Peyer's patch (tissue), 4 donors: ENCODE measurements at places on chromosomes 13 and 19.

- no peak for DNase-seq
Observed at GRCh38 chr13:111119966-111120365, 4.9 kb downstream of the ARHGEF7 start.

DNA sequence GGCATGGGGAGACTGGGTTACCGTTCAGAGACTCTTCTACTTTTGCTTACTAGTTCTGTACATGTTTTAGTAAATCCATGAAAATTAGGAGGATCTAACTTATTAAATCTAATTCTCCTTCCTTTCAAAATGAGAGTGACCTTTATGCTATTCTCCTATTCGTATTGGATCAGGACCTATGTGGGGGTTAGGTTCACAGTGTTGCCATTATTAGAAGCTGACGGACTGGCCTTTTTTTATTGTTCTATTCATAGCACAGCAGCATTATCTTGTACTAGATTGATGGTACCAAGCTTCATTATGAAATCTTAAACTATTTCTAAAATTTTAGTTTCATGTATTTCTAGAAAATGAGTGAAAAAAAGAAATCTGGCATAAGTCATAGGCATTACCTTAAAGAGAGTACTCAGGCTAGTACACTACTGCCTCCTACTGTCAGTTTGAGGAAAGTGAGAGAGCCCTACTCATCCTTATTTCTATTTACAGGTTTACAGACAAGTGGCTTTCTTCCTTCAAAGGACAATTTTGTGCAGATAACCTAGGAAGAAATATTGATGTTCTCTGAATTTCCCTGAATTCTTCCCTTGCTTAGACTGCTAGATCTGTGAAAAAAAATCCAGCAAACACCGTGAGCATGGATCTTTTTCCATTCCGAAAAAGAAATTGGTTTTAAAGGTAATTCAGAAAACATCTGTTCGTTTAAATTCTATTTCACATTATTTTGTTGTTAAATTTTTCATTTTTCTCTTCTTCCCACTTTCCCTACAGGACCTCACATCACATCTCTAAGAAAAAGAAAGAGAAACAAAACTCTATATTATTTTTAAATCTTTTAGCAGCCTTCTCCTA lies 485.5 kb downstream of the DIAPH3 start:
- no peak for DNase-seq

- no peak for DNase-seq
Observed at GRCh38 chr19:14102102-14102696, 11.6 kb upstream of the SAMD1 start.

- DNase-seq = peak; percentile 89
Observed at GRCh38 chr19:18401580-18402112, 4.2 kb upstream of the LRRC25 start.

- no peak for DNase-seq
Observed at GRCh38 chr19:2994588-2995131, 17.3 kb downstream of the TLE6 start.

DNA sequence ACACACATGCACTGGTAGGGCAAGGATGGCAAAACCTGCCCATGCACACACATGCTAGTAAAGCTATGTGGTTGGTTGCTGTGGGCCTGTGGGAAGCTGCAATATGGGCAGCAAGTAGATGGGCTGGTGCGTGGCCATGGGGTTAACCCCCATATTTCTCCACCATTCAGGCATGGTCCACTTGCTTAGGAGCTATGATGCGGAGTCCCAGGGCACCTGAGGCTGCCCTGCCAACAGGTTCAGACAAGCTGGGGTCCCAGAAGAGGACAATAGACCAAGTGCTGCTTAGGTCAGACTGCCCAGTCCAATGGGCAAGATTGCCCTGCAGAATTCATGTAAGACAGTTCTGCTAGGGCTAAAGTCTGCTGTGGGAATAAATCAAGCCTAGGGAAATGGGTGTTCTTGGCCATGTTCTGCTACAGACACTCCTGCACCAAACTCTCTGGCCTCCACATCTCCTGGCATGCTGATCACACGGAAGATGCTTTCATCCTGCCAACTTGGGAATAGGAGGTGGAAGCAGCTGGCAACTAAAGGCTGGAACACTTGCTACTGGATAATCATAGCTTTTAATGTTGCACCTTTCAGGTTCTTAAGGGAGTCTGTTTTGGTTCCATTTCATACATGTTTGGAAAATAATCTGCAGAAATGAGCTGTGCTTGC lies 646.3 kb upstream of the SLITRK1 start:
- no peak for DNase-seq

GRCh38 chr13:48728226-48728625 lies 74.5 kb downstream of the CYSLTR2 start:
- no peak for DNase-seq

GRCh38 chr13:93225610-93226009 lies 997 bp upstream of the GPC6 start:
- DNase-seq = no peak

- DNase-seq = no peak
Observed at GRCh38 chr19:44878120-44878865, 12.8 kb upstream of the TOMM40 start.

- no peak for DNase-seq
Observed at GRCh38 chr13:94710881-94711560, 1.3 kb downstream of the SOX21 start.

DNA sequence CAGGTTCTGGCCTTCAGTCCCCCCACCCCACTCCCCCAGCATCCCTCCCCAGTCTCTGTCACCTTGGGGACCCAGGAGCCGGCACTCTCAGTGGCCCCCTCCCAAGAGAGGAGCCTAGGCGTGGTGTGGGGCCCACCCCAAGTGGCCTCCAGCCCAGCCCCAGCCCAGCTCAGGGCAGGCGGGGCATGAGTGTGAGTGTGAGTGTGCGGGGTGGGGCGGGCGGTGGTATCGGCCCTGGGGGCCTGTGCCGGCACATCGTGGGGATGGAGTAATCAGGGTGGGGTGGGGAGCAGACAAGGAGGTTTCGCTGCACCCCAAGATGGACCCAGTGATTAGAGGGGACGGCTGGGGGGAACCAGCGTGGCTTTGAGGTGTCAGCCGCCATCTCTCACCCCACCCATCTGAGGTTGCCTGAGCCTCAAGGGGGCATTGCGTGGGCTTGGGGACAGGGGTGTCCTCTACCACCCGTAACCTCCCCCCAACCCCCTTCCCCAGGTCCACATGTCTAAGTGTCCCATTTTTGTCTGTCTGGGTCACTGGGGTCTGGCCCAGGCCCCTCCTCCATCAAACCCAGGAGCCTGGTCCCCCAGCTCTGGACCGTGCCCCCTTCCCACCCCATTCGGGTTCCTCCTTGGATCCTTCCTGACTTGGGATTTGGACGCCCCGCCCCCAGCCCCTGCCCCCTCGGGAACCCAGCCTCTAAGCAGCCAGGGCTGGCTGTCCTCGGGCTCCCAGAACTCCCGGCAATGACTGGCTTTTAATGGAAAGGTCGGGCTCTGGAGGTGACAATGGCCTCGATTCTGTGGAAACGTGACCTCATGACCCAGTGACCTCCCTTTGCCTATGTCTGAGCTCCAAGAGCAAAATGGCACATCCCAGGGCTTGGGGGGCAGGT lies 6.9 kb upstream of the SULT2B1 start:
- DNase-seq = no peak

- no peak for DNase-seq
Observed at GRCh38 chr19:8021374-8021773, 15.9 kb upstream of the ELAVL1 start.

DNA sequence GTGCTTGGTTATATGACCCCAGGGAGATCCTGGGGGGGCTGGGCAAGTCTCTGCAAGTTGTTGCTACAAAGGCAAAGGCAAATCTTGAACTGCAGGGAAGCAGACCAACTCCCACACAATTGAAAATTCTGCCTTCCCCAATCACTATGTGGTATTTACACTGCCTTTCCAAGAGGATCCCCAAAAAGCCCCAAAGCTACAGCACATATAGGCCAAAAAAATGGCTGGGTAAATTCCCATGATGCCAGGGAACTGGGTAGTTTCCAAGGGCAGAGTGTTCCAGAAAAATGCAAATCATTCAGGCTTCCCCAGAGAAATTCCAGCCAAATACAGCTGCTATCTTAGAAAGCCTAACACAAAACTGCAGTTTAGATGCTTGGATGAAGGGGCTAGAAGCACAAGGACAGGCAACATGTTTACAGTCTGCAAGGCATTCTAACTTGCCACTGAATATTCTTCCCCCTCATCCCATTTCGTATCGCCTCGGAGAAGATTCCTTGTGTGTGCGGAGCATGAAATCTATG lies 6.2 kb downstream of the FOXO1 start:
- no peak for DNase-seq

- no peak for DNase-seq
Observed at GRCh38 chr13:74794147-74794546, 659.9 kb upstream of the KLF12 start.

GRCh38 chr19:6963244-6963852 lies 57.9 kb downstream of the MBD3L2B start:
- DNase-seq = no peak

DNA sequence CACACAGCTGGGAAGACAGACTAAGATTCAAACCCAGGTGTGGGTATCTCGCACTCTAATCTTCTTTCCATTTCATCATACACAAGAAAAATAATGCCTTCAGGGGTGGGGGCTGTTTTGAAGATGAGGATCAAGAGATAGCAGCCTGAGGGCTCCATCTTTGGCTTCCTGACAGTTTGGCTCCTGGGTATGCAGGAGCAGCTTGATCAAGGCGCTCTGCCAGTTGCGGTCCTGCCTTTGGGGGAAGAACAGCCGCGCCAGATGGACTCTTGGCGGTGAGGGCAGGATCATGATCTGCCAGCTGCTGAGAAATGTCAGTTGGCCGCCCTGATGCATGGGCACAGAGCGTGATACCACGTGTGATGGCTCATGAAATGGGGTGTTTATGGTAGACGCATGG lies 119.1 kb downstream of the IER2 start:
- no peak for DNase-seq

GRCh38 chr13:24911133-24911908 lies 147.4 kb downstream of the RNF17 start:
- no peak for DNase-seq

GRCh38 chr19:3178377-3178972 lies at the start of gene S1PR4:
TSS of gene S1PR4 (plus strand) at chr19:3178769. CDS start at chr19:3178793, 24 bp downstream.
- DNase-seq = peak; percentile 50

- DNase-seq = peak; percentile 87
Observed at GRCh38 chr19:12676384-12676792, 5.3 kb downstream of the DHPS start.

GRCh38 chr13:85068231-85068630 lies 731.0 kb downstream of the SLITRK6 start:
- DNase-seq = no peak

DNA sequence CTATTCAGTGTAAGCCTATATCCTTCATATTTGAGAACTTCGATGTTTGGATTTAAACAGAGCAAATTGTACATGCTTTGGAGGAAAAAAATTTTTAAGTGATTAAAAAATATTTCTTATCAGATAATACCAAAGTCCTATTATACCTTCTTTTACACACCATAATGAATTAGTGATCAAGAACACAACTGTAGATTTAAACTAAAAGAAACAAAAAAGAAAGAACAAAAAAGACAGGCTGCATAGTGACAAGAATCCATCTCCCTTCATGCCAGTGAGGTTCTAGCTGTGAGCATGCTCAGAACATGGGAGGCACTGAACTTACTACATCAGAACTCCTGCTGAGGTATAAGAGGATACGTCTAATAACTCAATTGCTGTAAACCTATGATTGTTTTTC lies at the start of gene RXFP2:
Gene RXFP2 (plus strand): TSS at position 301 of the 400 bp plus-strand sequence. CDS start 87 bp downstream, at position 388.
- no peak for DNase-seq

GRCh38 chr19:44112802-44113137 lies 429 bp upstream of the ZNF225 start:
- no peak for DNase-seq

DNA sequence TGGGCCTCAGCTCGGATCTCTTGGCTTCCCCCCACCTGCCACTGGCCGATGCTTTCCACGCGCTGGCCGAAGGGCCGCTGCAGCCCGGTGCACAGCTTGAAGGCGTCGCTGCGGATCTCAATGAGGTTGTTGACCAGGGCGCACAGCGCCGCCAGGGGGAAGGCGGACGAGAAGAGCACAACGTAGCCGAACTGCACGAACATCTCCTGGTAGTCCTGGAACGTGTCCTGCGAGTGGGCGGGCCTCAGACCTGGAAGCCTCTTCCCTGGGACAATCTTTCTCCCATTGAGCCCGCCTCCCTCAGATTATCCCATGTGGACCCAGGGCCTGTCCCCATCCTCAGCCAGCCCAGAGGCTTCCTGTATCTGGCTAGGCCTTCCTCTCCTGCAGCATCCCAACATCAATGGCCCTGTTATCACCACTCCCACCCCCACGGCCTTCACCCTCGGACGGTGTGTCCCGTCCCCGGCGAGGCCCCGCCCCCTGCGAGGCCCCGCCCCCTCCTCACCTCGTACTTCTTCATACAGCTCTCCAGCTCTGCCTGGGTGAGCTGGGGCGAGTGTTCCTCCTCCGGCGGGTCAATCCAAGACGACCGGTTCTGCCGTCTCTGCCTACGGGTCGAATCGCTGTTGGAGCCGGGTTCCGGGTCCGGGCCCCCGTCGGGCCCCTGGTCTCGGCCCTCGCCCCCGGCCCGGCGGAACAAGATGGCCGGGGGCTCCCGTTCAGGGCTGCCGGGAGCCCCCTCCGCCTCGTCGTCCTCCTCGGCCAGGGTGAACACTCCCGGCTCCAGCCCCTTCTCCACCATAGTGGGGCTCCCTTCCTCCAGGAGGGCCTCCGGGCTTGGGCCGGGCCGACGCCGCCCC lies 6.8 kb downstream of the ANO8 start:
- DNase-seq = peak; percentile 77

DNA sequence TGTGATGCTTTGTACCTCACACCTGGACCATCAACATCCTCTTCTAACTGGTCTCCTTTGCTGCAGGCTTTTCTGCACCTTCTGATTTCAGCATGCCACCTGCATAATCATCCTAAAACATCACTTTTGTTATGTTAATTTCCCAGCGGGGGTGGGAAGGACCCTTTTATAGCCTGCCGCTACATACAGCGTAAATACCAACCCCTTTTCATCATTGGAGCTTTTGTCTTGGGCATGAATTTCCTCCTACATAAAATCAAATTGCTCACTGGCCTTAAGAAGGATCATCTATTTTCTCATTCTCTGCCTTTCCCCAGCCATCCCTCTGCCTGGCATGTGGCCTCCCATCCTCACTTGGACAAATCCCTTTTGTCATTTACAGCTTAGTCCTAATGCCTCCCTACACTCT lies 124.7 kb downstream of the RBM26 start:
- no peak for DNase-seq

- DNase-seq = no peak
Observed at GRCh38 chr19:42276821-42277220, 7.8 kb downstream of the CIC start.

DNA sequence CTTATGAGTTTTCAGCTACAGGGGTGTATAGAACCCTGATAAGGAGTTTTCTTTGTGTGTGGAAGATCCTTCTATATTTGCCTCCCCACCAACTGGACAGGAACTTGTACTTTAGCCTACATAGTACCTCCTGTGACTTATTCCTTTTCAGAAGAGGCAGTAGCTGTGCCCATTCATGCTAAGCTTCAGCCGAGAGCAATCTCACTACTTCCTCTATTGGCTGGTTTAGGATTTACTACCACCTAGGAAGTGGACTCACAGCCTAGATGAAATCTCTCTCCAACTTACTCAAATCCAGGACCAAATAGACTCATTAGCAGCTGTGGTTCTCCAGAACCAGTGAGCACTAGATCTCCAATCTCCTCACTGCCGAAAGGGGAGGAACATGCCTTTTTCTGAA lies 2.3 kb upstream of the REX1BD start:
- no peak for DNase-seq
